ENCODE measurements at places on chromosomes 2 and 18.

DNA sequence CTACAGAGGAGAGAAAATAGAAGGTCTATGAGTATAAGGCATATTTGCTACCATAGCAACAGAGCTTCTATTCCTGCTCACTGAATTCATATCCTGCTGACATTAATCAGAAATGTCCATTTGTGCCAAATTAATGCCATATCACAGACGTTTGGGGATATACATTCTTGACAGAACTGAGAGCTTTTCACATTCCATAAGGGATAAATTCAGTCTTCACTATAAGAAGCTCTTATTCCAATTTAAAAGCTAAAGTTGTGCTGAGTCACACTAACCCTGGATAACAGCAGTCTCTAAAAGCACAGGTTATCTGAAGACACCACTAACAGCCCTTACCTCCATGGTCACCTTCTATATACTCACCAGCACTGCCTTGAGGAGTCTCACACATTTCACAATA is 178.1 kb downstream of the RAB3GAP1 start:
- DNase-seq: no peak

- no peak for DNase-seq
Observed at GRCh38 chr18:26448714-26449159, 99.6 kb downstream of the KCTD1 start.

DNA sequence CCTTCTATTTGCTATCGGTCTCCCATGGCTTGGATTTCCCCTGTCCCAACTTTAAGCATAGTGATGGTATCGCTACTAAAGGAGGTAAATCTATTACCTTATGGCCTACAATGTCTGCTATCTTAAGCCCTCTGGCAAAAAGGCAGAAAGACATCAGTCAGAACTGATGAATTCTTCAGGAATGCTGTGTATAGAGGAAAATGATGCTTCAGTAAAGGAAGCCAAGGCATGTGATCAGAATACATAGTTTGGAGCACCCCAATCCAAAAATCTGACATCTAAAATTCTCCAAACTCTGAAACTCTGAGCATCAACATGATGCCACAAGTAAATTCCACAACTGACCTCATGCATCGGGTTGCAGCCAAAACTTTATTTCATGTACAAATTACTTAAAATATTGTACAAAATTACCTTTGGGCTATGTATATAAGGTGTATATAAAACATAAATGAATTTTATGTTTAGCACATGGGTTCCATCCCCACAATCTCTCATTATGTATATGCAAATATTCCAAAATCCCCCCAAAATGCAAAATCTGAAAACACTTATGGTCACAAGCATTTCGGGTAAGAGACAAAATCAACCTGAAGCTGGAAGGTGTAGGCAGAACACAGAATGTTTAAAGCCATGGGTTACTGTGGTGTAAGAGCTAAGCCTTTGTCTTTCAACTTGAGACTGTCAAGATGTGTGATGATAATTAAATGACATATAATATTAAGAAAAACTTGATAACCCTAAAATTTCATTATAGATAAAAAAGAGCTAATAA is 66.2 kb downstream of the CUL3 start:
- no peak for DNase-seq

- DNase-seq: no peak
Observed at GRCh38 chr2:62045017-62045543, 139.6 kb downstream of the COMMD1 start.

GRCh38 chr2:221975151-221975550 is 323.6 kb downstream of the PAX3 start:
- no peak for DNase-seq

DNA sequence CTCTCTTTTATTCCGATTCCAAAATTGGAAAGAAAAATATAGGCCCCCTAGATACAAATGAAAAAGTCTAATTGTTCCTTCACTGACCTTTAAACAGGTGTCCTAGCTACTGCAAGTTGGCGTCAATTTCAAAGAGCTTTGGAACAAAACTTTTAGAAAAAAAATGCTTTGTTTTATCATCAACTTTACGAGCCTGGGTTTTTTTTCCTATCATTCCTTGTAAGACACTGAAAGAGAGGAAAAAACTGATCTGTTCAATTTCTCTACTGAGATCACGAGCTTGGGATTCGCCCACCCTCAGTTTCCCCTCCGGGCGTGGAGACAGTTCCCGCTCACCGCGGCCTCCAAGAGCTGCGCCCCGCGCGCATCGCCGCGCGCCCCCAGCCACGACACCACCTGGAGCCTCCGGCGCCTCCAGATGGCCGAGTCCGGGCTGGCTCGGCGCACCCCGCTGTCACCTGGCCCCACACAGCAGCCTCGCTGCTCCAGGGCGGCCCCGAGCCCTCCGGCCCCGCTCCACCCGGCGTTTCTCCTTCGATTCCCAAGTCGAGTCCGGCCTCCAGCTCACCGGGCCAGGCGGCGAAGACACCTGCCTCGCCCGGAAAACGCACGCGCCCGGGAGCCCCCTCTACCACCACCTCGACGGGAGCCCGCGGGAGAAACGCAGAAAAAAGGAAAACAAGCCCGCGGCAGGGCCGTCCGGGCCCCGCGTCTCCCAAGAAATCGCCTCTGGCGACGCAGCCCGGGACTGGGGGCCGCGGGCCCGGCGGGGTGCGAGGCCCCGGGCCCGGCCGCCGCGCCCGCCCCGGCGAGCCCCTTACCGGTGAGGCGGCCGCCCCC is 656 bp downstream of the TBC1D8 start:
- DNase-seq: no peak
